ENCODE measurements at places on chromosomes 5 and 9.

- DNase-seq, result no peak
These were observed 21.2 kb downstream of the DAPK1 start for GRCh38 chr9:87518702-87519335.

DNA sequence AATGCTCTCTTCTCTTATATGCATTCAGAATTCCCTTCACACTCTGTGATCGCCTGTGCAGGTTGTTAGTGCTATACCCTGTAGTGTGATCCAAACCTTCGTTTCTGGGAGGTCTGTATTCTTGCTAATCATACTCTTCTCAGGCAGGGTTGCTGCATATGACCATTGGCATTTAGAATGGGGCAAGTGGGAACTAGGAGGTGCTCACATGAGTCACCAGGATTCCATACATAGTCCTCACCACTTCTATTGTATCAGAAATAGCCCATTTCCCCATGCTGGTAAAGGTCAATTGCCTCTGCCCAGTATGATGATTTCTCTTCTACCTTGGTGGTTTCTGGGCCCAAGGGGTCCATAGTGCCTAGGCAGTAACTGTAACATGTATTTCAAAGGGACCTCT is 443.5 kb upstream of the CDH6 start:
- no peak for DNase-seq

DNA sequence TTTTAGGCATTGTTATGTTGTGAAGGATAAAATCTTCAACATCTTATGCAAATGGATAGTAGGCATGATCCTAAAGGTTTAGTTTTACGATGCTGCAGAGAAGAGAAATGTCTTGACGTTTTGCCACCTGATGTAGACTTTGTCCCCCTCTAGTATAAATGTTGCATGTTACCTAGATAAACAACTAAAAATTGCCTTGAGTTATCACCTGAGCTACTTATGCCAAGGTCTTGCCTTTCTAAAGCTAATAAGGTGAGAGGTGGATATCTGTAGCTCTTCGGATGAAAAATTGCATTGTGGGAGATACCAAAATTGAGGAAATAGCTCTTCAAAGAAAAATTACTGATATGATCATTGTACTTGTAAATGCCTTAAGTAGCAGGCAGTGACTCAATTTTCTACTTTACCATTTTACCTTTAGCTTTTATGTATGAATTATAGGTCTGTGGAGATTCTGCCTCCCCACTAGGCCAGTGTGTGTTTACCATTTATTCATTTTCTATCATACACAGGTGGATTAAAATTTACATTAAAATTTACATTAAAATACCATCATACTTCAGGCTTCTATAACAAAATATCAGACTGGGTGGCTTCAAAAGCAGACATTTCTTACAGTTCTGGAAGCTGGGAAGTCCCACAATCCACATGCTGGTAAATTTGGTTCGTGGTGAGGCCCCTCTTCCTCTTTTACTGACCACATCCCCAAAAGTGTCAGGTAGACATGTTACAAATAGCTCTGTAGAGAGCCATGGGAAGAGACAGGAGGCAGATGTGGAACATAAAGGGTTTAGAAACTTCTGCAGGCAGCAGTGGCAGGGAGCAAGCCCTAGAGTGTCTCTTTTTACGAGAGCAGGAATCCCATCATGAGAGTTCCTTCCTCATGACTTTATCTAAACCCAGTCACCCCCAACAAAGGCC is 100.7 kb upstream of the ERBIN start:
- no peak for DNase-seq

DNA sequence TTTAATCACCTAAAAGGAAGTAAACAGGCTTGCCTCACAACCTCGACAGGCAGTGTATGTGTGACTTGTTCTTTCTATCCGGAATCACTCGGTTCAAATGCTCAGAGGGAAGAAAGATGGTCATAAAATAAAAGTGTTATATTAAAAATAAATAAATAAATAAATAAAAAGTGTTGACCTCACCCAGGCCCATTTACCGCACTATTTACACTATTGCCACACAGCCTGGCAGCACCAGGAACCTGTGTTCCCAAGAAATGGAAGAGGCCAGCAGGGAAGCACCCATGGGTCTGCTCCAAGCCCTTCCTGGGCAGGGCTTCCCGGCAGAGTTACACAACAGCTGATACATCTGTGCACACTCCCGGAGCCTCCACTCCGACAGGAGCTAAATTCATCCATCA is 127.9 kb downstream of the EFNA5 start:
- no peak for DNase-seq

- no peak for DNase-seq
These were observed 82.9 kb downstream of the RAPGEF1 start for GRCh38 chr9:131657037-131657377.

- DNase-seq, result no peak
These were observed 5.9 kb upstream of the SLC22A5 start for GRCh38 chr5:132363431-132364112.

DNA sequence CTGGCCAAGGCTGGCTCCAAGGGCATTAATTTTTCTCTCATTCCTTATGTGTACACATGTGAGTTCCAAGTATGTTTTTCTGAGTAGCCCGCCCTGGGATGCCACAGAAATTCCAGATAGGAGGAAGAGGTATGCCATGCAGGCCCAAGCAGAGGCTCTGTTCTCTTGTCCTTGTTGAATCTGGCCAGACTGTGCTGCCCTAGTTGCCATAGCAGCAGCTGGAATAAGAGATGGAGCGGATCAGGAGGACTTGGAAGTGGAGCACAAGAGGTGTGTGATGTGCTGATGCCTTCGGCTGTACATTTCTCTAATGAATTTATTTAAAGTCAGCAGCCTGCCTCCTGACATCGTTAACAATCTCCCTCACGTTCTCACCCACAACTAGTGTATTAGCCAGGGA is 235.6 kb upstream of the RPS23 start:
- no peak for DNase-seq

- DNase-seq, result no peak
These were observed 20.4 kb upstream of the CEP72 start for GRCh38 chr5:591746-592145.

DNA sequence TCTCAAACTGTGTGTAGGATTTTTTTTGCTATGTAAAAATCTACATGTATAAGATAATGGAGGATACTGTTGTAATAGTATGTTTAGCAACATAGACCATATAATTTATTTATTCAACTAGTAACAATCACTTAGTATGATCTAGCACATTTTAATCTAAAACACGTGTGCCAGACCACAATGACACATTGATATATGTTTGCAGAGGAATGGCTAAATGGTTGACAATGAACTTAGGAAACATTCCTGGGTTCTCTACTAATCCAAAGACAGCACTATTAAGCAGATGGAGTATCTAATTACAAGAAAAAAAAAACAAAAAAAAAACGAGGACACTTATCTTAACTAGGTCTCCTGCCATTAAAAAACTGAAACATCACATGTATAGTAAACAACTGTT is 261.7 kb upstream of the PAPPA start:
- no peak for DNase-seq

DNA sequence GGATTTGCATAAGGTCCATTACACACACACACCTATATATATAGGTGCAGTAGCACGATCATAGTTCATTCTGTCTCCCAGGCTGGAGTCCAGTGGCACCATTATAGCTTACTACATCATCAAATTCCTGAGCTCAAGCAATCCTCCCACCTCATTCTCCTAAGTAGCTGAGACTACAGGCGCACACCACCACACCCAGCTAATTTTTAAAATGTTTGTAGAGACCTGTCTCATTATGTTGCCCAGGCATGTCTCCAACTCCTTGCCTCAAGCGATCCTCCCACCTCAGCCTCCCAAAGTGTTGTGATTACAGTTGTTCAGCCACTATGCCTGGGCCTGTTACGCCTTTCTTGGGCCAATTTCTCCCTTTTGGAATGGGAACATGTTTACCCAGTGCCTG is 39.7 kb downstream of the DNAJB5 start:
- no peak for DNase-seq

All from stimulated activated CD4-positive, alpha-beta T cell treated with anti-CD3 and anti-CD28 coated beads, Interleukin-12 subunit alpha, Interleukin-12 subunit beta, amount 100 ng/mL, for 24 hours (primary cell).